ENCODE measurements at places on chromosomes 3 and 15. TPM values are rescaled to one million over a fixed set of nuclear protein-coding genes. Genes with fewer than 3 reads are reported as not detected.

DNA sequence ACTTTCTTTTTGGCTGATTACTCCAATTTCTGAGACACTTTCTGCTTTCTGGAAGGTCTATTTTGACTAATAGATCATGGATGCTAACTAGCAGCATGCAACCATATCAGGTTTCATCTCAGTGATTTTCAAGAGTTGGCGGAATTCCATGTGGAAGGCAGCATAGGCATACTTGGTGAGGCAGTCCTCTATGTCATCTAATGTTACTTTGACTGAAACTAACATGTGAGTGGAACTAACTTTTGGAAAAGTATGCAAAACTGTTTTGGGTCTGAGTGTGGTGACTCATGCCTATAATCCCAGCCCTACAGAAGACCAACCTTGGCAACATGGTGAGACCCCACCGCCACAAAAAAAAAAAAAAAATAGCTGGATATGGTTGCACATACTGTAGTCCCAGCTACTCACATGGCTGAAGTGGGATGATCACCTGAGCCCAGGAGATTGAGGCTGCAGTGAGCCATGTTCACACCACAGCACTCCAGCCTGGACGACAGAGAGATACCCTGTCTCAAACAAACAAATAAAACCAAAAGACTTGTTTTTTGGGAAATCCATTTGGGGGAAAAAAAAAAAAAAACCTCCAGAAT, 1033.7 kb downstream of the ROBO1 start:
- no peak for DNase-seq

DNA sequence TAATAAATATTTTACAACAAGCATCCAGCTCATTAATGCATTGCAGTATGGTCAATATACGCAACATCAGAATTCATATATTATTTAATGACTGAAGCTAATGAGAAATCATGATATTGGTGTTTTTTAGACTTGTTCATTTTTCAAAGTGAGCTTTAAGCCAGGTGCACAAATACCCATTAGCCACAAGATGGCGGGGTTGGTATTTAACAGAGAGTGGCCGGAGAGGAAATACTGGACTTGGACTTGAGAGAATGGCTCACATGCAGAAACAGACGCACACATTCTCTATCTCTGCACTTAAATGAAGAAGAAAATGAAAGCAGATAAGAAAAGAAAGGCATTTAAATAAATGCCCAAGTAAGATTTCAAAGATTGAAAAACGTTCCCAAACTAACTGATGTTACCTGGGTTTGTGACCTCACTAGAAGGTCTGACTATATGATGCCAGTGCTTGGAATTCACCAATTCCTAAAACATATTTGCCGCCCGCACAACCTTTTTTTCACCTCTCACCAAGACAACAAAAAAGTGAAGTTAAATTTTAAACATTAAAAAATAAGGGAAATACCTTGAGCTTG, 21.2 kb upstream of the CRBN start:
- peak; percentile 80 for DNase-seq

DNA sequence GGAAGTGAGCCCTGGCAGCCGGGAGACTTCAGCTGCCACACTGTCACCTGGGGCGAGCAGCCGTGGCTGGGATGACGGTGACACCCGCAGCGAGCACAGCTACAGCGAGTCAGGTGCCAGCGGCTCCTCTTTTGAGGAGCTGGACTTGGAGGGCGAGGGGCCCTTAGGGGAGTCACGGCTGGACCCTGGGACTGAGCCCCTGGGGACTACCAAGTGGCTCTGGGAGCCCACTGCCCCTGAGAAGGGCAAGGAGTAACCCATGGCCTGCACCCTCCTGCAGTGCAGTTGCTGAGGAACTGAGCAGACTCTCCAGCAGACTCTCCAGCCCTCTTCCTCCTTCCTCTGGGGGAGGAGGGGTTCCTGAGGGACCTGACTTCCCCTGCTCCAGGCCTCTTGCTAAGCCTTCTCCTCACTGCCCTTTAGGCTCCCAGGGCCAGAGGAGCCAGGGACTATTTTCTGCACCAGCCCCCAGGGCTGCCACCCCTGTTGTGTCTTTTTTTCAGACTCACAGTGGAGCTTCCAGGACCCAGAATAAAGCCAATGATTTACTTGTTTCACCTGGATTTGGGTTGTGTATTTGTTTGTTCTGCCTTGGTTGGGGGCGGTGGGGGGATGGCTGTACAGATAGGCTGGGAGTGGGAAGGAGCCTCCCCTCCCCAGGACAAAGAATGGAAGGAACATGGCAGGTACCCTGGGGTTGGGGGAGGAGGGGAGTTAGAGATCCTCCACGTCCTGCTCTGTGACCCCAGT, 2.9 kb upstream of the GRM2 start:
- DNase-seq: peak; percentile 32

DNA sequence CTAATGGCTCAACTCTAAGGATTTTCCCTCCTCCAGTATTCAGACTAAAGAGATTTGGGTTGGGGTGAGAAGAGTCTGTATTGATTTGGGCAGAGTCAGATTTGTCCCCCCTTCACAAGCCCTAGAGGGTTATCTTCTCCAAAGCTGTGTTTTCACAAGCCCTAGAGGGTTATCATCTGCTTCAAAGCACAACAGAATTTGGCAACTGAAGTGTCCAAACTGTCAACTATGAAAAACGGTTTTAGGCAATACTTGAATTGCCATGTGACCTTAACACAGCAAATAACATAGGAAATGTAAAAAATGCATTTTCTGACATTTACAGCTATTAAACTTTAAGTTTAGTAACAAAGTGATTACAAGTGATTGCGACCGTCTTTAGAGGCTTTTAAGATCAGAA, 119.9 kb downstream of the IMPG2 start:
- no peak for DNase-seq

DNA sequence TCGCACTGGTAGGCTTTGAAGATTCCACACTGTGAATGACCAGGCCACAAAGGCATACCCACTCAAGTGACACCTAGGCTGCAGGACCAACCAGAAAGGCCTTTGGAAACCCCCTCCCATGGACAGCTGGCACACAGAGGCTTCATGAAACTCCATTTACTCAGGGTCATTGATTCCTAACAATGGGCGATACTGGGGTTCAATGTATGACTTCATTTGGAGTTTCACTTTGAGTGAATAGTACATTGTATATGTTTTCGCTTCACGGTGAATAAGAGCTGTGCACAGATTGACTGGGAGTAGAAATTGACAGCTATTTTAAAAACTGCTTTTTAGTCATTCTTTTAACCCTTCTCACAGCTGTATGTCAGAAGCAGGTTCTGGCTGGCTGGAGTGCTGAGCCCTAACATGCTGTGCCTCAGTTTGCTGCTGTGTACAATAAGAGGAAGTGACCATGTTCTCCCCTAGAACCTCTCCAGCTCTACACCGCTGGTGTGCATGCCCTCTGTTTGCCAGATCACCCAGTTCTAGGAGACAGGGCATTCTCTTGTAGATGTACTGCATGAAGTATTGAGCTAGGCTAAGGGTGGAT, 15.4 kb upstream of the CX3CR1 start:
- DNase-seq: no peak

- no peak for DNase-seq
Measured at GRCh38 chr15:27820722-27821121, 278.4 kb downstream of the OCA2 start.

DNA sequence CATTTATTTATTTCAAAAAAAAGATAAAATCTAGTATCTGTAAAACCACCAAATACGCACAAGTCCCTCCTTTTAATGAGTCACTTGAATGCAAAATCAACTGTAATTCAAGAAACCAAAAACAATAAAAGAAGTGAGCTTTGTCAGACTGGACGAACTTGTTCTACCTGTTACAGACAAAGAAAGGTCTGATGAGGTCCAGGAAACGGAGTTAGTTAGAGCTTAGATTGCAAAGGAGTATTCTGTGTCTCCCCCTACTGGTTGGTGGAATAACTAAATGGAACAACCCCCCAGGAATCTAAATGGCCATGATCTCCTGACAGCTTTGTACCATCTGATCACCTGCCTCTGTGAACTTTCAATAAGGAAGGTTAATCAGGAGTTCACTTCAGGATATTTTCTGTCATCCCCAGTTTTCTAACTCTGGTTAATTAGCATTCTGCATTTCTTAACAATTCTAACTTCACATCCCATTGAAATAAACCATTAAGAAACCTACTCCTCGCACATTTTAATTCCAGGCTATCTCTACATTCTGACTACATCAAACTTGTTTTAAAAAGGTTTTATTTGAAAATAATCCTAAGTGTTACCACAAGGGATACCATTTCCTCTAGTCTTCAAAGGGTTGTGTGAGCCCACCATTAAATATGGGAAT, 333.0 kb upstream of the SATB1 start:
- DNase-seq: peak; percentile 80

DNA sequence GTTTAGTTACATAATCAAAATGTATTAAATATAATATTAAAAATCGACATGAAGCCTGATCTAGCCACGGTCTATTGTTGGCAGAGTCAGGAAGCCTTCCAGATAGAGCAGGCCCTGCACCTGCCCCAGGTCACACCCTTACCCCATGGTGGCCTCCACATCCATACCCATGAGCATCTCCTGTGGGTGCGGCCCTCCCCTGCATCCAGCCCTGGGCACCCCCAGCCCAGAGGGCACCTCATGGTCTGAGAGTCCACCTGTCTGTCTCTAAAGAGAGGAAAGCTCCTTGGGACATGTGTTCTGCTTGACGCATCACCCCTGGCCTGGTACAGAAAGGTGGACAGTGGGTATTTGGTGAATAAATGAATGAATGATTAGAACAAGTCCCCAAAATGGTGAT, 37.2 kb upstream of the CSPG4 start:
- DNase-seq: no peak

GRCh38 chr15:91874992-91875660, 21.6 kb downstream of the SLCO3A1 start:
- no peak for DNase-seq

- no peak for DNase-seq
Measured at GRCh38 chr3:121508389-121508788, 37.4 kb downstream of the POLQ start.

DNA sequence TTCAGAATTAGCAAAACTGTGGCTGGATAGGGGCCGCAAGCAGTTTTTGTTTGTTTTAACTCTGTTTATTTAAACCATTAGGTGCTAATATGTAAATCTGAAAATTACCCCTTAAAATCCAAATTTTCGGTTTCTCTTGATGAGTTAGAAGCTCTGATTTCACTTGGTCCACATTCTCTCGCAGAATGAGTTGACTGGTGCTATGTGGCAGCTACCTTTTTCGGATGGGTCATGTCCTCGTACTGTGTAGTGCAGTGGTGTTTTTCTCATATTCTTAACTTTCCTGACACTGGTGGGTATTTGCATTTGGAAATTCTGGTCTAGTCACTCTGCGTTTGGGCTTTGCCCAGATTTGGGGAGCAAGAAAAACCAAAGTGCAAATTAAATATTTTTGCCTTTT, 87.1 kb downstream of the DIPK2A start:
- DNase-seq: no peak

- DNase-seq: no peak
Measured at GRCh38 chr3:5021116-5022092, 42.2 kb downstream of the BHLHE40 start.

The ANKRD63 gene
- total RNA-seq: not detected

DNA sequence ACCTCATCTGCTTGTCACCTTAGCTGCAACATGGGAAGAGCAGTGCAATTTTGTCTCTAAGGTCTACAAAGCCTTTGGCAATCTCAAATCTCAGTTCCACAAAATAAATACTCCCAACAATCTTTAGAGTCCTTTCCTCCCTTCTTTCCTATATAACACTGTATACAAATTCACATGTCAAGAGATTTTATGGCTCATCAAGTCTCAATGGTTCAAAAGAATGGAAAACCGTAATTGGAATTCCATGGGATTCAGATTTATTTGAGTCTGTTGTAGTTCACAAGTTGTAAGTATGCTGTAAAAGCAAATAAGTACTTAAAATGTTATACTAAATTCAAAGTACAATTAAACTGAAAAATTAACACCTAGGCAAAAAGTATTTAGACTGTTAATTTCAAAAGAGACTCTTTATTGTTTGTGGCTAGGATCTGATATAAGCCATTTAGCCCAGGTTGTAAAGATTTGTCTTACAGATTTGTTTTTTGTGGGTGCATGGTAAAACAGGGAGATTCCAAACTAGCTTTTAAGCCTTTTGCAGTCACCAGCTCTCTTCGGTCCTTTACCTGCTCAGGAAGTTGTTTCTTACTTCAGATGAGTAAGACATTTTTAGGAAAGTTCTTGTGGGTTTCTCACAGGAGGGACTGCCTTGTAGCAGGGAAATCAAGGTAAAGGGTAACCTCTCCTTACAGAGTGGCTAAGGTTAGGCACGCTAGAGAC, 50.1 kb downstream of the CMSS1 start:
- no peak for DNase-seq

The GOLGA8J gene
- total RNA-seq: not detected

The MUSTN1 gene
- 2.0 TPM for total RNA-seq

DNA sequence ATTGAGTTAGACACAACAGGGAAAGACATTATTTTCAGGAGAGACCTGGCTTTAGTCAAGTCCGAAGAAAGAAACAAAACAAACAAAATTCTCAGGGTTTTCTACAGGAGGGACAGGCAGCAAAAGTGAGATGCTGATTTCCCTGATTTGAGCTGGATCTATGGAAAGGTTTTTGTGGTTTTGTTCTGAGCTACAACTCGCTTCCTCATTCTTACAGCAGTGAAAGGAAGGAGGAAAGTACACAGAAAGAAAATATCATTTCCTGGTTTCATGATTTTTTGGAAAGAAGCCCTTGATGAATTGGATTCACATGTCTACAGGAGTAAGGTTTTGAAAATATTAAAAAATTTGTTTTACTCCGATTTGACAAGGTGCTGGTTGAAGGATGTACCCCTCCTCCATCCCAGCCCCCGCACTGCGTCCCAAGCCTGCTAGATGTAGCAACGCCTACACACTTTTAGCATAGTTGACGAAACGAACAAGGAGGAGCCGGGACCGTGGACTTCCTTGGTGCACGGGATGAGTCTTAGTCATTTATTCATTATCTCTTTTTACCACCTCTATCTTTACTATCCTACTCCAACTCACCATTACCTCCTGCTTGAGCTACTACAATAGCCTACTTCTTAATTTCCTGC, 10.8 kb downstream of the PRICKLE2 start:
- DNase-seq: no peak

The XPC gene
- total RNA-seq: 33.4 TPM

DNA sequence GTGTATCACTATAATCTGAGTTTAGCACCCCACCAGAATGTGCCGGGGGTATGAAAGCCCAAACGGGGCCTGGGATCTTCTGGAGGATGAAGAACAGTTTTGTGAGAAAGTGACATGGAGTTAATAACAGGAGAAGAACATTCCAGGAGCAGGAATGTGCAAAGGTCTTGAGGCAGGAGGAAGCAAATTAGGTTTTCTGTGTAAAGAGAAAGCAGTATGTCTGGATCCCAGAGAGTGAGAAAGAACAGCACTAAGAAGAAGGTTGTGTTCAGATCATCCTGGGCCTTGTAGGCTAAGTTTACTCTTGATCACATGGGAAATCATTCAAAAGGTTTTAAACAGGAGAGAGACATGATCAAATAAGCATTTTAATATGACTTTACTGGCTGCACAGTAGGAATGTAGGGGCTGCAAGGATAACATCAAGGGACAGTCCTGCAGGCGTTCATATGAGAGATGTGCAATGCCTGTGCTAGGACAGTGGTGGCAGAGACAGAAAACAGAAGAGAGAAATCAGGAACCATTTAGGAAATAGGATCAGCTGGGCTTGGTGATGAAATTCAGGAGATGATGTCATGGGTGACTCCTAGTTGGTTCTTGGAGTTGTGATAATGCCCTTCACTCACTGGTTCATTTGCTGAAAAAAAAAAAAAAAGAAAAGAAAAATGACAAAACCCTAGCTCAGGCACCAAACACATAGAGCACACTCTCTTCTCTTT, 113.5 kb downstream of the TNIK start:
- DNase-seq: no peak

The GPR62 gene
- 0.21 TPM for total RNA-seq
